GDM1 (cell line): ENCODE measurements at places on chromosomes 12 and 14.

- DNase-seq: no peak
These were observed 1.4 kb downstream of the SLC25A29 start for GRCh38 chr14:100304825-100305323.

DNA sequence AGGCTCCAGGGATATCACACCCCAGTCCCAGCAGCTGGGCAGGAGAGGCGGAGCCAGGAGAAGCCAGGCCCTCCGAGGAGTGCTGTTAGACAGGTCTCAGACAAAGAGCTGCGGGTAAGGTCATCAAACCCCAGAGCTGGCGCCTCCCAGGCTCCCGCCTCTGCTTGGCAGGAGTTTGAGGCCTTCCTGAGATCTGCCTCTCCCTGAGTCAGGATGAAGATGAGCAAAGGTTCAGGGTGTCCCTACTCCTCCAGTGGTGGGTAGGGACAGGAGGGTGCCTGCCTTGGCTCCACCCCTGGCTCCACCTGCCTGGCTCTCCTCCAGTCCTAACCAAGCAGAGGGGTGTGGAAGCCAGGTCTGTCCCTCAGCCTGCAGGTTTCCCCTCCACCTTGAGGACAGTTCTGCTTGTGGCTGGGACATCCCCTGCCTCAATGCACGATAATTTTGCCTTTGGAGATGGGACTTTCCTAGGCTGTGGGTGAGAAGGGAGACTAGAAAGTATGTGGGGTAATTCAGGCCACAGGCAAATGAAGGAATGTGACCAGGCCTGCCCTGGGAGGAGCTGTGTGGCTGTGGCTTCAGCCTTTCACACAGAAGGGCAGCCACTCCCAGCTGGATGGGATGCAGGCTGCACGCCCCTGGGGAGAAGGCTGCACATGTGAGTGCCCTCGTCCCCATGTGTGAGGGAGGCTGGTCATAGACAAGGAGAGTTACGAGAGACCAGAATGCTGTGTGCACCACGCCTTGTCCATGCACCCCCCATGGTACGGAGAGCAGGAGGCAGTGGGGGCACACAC lies 2.2 kb downstream of the PLEKHG6 start:
- no peak for DNase-seq

DNA sequence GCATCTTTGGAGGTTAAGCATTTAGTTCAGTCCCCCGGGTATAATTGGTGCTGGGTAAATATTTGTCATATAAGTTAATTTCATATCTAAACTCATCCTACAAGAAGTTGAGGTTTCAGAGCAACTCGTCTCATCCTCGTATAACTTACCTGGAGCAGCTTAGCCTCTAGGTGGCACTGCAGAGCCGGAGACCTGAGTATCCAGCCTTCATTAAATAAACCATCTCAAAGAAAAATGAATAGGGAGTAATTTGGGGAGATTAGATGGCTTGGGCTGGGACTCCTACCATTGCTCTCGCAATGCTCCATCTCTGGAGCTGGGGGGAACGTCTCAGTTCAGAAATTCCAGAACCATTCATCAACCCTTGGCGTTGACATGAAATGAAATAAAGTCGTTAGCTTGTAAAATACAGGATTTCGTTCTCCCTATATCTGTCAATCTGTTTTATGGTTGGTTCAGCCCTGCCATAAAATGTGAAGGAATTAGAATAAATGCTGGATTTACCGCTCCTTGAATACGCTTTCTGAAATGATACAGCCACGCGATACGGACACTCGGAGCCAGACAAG lies 122.9 kb upstream of the TMEM132D start:
- no peak for DNase-seq

GRCh38 chr12:51405801-51406207 lies 14.6 kb upstream of the GALNT6 start:
- DNase-seq: no peak

GRCh38 chr12:45406988-45407850 lies 191.3 kb downstream of the ANO6 start:
- no peak for DNase-seq

DNA sequence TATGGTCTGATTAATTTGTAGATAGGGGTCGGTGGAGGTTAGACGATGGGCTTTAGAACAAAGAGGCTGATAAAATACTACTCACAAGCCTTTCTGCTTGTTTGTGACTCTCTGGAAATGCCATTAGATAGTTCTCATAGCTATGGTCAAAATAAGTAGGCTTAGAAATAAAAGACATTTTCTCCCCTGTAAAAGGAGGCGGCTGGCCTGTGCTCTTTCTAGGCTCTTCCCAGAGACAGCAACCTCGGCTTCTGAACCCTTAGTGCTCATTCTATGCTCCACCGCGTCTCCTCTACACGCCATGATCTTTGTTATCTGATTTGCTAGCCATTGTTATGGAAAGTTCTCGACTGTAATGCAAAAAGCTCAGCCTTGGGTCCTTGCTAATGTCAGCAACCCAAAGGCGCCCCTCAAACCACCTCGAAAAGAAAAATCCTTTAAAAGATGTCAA lies 64.5 kb downstream of the CRADD start:
- DNase-seq: no peak

GRCh38 chr12:113214895-113215400 lies 6.3 kb upstream of the TPCN1 start:
- no peak for DNase-seq

DNA sequence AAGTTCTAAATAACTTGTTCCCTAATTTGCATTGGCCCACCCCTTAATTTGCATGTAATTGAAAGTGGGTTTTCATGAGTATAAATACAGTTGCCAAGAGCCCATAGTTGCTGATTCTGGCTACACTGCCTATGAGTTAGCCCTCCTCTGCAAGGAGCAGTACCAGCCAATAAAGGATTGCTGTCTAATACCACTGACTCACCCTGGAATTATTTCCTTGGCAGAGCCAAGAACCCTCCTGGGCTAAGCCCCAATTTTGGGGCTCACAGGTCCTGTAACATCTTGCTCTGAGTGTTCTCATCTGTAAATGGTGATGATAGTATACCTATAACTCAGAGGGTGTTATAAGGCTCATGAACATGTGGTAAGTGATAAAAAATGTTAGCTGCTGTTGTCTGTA lies 6.8 kb downstream of the TTC8 start:
- no peak for DNase-seq

DNA sequence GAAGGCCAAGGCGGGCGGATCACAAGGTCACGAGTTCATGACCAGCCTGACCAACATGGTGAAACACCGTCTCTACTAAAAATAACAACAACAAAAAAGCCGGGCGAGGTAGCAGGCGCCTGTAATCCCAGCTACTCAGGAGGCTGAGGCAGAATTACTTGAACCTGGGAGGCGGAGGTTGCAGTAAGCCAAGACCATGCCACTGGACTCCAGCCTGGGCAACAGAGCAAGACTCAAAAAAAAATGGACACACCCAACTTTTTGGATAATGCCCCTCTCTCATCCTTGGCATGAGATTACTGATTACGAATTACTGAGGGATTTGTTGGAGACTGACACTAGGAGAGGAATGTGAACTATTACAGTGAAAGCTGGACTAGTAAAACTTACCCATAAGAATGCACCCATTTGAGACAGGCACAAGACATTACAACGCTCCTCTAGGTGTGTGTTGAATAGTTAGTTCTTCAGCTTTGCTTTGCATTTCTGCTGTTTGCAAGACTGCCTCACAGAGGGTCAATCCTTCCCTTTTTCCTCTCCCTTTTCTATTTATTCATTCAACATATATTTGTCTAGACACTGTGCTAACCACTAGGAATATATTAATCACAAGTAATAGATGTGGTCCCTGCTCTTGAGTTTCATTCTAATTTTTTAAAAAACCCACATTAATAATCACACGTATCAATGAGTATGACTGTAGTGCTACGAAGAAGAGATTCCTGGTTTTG lies 46.0 kb upstream of the OR5AU1 start:
- DNase-seq: no peak

GRCh38 chr14:55129086-55129427 lies at the start of gene LGALS3:
Gene LGALS3 (plus strand): TSS chr14:55129252. CDS start chr14:55137374, 8,122 bp downstream.
- DNase-seq: no peak
